ENCODE measurements at places on chromosomes 1 and 21. TPM values are rescaled to one million over a fixed set of nuclear protein-coding genes. Genes with fewer than 3 reads are reported as not detected.

FAM72B gene
- 2.5 TPM for total RNA-seq

HSD3B1 gene
- total RNA-seq, result not detected

CD101 gene
- total RNA-seq, result 1.2 TPM

CCDC24 gene
- total RNA-seq, result 1.8 TPM

CD1B gene
- total RNA-seq, result not detected

TAS1R1 gene
- total RNA-seq, result not detected

TNNI3K gene
- total RNA-seq, result not detected

HTR6 gene
- total RNA-seq, result 0.11 TPM

KIF17 gene
- total RNA-seq, result not detected

- no peak for DNase-seq
Measured at GRCh38 chr21:44697811-44698734, 1.1 kb downstream of the KRTAP10-12 start.

GRCh38 chr1:211259638-211260126 lies 516 bp downstream of the RCOR3 start:
- peak; percentile 43 for DNase-seq

- no peak for DNase-seq
Measured at GRCh38 chr1:116284819-116285390, 88.1 kb upstream of the ATP1A1 start.

DNA sequence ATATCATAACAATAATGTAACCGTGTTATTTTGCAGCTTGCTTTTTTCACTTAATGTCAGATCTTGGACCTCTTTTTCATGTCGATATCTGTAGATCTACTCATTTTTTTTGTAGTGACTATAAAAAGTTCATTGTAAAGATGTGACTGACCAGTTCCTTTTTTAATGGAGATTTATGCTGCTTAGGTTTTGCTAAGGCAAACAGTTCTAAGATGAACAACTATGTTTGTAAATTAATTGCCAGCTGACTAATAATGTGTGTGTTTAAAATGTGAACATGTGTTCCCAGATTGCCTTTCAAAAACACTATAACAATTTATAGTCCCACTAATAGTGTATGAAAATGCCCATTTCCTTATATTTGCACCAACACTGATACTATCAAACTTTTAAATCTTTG lies 18.1 kb upstream of the EPS8L3 start:
- no peak for DNase-seq

- no peak for DNase-seq
Measured at GRCh38 chr1:119603695-119604094, 44.4 kb downstream of the ZNF697 start.

DNA sequence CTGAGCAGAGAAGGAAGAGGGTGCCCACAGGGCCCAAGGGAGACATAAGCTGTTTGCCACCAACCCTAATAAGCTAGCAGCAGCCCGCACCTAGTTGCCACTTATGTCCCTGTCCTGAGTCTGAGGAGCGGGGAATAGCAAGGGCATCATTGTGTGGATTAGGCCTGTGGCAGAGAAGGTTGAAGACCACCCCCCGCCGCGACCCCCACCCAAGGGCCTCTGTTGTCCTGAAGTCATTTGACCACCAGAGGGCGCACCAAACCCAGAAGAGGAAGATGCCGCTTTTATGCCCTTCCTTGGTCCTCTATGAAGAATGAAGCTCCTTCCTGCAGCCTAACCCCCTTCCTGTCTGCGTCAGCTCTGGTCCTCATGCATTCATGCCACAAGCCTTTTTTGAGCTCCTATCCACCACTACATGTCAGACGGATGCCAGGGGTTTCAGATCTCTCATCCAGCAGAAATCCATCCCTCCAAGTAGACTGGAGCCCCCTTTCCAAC lies 16.6 kb downstream of the RHBG start:
- peak; percentile 71 for DNase-seq

DNA sequence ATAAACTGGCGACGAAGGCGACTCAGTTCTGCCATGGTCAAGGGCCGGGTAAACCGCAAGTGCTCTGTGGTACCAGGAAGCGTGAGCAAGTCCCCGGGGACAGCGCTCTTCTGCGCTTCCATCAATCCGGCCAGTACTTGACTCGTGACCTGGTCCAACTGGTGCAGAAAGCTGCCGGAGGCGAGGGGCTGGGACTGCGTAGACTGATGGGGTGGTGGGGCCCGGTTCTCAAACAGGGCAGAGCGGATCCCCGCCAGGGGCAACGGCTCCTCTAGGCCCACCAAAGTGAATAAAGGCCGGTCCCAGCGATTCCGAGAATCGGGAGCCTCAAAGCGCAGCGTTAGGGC lies 852 bp downstream of the KTI12 start:
- DNase-seq, result no peak

GRCh38 chr1:35475856-35476674 lies 81.1 kb downstream of the KIAA0319L start:
- DNase-seq, result no peak

GRCh38 chr1:1082776-1083415 lies 8.8 kb upstream of the RNF223 start:
- peak; percentile 4 for DNase-seq

DNA sequence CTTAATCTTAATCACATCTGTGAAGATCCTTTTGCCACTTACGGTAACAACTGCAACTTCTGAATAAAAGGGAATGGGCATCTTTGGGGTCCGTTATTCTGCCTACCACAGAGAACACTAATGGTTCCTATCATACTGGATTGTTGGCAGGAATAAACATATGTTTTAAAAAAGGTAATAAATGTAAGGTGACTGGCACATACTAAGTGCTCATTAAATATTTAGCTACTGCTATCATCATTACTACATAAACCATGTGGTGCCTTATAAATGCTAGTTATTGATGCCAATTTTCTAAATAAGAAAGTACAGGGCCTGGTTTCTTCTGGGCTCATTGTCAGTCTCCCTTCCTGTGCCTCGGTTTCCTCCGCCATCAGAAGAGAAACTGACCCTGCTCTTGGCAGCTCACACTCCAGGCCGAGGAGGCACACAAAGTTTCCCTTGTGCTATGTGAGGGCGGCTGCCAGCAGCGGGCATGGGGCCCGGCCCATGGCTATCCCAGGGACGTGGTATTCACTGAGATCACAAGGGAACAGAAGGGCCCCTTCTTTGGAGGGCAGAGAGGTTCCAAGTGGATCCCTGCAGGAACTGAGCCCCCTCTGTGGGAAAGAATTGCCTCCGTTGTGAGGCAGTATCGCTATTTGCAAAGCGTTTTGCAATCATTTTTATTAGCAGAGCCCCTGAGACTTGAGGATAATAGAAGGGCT lies 26.2 kb downstream of the NAV1 start:
- DNase-seq, result no peak

- DNase-seq, result peak; percentile 11
Measured at GRCh38 chr1:113783254-113784103, 24.2 kb upstream of the PHTF1 start.

DNA sequence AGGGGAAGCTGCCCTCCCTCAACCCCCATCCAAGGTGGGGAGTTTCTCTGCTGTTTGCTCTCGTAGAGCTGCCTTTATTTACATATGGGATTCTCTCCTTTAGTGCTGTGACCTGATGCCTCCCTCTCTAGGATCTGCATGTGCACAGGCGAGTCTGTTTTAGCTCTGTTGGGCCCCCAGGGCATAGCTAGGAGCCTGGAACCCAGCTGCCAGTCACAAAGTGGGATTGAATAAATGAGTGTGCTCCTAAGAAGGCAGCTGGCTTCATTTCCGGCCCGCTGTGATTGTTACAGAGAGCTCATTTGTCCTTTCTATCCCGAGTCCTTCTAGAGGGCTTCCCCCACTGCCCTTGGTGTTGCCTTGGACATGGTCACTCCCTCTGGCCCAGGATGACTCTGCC lies 176.6 kb downstream of the GRIK3 start:
- DNase-seq, result no peak

- no peak for DNase-seq
Measured at GRCh38 chr1:115099693-115100050, 10.4 kb upstream of the TSPAN2 start.

GRCh38 chr1:201149400-201149799 lies 4.9 kb downstream of the TMEM9 start:
- no peak for DNase-seq

- no peak for DNase-seq
Measured at GRCh38 chr1:185279571-185279970, 37.5 kb downstream of the IVNS1ABP start.

DNA sequence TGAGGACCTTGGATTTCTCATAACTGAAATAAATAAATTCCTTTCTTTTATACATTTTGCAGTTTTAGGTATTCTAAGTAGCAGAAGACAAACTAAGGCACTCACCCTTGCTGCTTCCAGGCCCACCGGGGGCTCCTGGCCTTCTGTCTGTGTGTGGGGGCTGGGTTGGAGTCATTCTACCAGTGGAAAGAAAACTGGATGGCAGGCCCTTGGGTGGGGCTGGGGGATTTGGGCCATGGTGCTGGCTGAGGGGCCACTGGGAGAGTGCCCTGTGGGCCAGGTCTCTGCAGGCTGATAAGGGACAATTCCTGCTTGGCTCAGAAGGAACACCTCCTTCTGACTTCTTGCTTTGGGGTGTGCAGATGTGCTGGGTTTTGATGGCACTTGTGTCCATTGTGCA lies 54.0 kb upstream of the CSF3R start:
- DNase-seq, result no peak

GRCh38 chr1:40583980-40584379 lies 52.5 kb downstream of the ZNF684 start:
- no peak for DNase-seq

GRCh38 chr1:39116860-39117728 lies 87.4 kb upstream of the MACF1 start:
- DNase-seq, result no peak

DNA sequence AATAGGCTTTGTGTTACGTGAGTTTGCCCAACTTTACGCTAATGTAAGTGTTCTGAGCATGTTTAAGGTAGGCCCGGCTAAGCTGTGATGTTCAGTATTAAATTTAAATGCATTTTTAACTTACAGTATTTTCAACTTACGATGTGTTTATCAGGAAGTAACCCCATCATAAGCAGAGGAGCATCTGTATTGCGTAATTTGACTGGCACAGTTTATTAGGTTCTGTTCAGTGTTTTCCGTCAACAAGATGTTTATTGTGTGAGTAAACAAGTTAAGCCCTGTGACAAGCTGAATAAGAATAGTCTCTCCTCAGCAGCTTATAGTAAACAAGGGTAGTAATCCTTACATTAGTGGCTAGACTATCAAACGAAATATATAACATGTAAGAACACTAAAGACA lies 27.2 kb upstream of the SHISA4 start:
- DNase-seq, result no peak

- no peak for DNase-seq
Measured at GRCh38 chr21:22585558-22585957, 1587.3 kb downstream of the NCAM2 start.

DNA sequence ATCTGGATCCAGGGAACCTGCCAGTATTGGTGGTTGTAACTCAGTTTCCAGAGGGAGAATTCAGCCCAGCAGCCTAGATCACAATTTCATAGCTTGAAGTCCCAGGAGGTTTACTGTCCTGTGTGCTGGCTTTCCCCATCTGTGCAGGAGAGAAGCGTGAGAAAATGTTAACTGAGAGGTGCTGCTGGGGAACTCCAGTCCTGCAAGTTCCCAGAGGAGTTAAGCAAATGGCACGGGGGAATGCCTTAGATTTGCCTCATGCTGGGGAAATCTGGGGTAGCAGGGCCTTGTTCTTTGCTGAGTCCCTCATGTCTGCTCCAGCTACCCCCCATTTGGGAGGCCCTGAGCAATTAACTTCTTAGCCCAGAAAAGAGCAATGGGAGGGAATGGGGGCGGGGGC lies 25.1 kb upstream of the SLAMF6 start:
- no peak for DNase-seq

DNA sequence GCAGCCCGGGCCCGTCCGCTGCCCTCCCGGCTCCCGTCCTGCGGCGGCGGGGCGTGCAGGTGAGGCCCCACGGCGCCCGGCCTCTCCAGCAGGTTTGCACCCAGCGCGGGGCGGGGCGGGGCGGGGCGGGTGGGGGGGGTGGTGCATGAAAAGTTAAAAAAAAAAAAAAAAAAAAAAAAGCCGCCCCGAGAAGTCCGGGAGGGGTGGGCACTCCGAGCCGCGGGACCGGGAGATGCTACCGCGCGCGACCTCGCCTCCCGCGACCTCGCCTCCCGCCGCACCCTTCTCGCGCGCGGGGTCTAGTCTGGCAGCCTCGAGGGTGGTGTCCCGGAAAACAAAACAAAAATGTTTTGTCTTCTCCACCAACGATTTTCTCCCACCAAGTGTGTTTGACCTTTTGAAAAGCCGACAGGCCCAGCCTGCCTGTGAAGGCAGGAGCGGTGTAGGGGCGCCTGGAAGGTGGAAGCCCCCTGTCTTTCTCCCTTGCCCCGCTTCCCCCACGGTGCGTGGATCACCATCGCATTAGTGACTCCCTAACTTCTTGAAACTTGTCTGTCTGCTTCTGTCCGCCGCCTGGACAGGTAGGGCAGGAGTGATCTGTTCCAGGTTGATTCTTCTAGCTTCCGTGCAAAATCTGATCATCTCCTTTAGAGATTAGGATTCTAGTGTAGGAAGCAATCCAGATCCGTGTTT lies 569 bp downstream of the RCAN3 start:
- DNase-seq, result no peak

DNA sequence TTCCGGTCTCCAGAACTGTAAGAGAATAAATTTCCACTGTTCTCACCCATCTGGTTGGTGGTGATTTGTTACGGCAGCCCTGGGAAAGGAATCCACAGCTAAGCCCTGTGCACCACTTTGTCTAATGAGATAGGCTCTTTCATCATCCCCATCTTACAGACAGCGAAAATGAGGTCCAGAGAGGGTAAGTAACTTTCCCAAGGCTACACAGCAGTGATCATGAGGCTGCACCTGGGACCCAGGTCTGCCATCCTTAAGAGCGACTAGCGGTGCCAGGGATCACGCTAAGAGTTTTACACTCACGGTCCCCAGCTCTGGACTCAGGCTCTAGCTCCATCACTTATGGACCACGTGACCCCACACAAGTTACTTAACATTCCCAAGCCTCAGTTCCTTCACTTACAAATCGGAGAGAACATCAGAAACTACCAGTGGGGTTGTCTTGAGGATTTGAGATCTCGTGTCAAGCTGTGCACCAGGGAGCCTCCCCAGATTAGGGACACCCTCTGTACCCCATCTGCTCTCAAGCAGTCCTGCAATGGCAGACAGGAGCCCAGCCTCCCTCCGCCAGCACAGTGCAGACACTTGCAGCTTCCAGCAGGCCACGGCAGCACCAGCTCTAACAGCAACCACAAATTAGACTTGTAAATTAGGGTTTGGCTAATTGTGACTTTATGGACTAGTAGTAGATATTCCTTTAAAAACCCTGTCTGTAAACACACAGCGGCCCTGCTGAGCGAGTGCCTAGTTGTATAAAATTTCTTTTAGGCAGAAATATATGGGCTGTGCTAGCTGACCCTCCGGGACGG lies 87.3 kb downstream of the DISP3 start:
- DNase-seq, result no peak
